ENCODE measurements at places on chromosomes 3 and 15.

DNA sequence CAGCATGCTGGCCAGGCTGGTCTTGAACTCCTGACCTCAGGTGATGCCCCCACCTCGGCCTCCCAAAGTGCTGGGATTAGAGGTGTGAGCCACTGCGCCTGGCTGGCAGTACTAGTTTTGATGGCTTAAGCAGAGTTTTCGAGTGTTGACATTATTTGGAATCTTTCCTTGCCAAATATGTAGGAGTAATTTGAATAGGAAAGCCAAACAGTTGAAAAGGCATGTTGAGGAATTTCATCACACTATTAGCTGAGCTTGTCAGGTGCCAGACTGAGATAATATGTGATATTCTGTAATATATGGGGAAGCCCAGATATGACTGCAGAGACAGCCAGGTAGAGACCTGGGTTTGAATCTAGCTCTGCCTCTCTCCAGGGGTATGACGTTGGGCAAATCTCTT is 109.3 kb downstream of the SV2B start:
- no peak for DNase-seq

DNA sequence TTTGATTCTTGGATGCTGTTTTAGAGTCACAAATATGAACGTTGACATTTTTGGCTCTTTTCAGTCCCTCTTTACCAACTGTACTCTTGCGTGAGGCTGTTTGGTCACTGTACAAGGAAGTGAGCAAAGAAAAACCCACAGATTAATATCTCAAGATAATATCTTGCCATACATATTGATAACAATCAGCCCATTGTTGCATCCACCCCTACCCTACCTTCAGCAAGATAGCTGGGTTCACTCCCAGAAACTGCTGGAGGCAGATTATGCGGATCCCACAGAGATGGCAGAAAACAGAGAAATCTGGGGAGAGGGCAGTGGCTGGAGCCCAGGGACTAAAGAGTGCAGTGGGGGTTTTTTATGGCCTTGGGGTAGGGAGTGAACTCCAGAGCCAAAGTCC is 29.9 kb upstream of the MFSD1 start:
- no peak for DNase-seq

GRCh38 chr15:51828621-51829375 is 655 bp upstream of the TMOD3 start:
- DNase-seq = peak; percentile 64

GRCh38 chr3:111218615-111219014 is 147.0 kb downstream of the NECTIN3 start:
- no peak for DNase-seq

DNA sequence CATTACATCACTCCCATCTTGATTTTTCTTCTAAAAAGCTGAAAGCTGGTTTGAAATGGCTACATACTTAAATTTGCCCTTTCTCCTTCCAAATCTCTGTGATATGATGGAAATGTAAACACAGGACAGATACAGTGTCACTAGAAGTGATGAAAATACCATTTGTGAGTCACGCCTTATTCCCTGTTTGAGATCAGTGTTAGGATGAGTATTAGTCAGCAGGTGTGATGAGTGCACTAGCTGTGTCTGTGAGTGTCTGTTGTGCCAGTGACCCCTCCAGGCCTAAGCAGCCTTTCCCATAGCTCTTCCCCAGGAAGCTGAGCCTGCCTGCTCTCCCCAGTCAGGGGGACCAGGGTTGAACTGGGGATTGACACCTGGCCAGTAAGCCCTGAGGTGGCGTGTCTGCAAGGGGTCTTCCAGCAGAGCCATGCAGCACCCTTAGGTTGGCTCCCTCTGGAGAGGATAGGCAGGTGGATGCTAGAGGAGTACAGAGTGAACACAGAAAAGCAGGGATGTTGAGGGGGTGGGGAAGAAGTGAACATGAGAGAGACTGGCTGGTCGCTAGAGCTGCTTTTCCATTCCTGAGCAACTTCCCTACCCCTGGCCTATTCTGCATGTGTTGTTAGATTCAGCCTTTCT is 92.0 kb downstream of the PDE8A start:
- no peak for DNase-seq

DNA sequence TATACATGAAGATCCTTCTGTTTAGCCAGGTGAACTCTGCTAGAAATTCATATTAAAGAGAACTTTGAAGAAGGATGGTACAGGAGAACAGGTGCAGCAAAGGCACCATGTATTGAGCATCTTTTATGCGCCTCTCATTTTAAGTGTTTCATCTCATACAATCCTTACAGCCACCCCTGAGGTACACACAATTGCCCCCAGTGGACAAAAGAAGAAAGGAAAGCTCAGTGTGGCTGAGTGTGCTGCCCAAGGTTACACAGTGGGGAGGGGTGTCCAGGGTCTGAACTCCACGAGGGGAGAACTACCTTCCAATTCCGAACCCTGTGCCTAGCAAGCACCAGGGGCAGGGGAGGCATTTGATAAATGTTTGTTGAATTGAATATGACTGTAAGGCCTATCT is 98.6 kb downstream of the MECOM start:
- no peak for DNase-seq

DNA sequence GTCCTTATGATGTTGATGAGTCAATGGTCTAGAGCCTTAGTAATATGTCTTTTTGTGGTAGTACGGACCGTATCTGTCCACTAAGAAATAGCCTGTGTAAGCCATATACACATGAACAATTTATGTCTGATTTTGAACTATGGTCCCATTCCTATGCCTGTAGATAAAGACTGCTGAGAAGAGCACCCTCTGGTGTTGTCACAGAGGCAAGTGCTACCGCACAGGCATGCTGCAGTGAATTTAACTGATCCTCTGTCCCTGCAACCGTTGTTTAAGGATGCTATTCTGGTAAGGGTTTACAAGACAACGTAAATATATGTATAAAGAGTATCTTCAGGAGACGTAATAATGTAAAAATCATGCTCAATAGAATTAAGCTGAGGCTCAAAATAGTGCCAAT is 170.7 kb downstream of the UBE3A start:
- no peak for DNase-seq

DNA sequence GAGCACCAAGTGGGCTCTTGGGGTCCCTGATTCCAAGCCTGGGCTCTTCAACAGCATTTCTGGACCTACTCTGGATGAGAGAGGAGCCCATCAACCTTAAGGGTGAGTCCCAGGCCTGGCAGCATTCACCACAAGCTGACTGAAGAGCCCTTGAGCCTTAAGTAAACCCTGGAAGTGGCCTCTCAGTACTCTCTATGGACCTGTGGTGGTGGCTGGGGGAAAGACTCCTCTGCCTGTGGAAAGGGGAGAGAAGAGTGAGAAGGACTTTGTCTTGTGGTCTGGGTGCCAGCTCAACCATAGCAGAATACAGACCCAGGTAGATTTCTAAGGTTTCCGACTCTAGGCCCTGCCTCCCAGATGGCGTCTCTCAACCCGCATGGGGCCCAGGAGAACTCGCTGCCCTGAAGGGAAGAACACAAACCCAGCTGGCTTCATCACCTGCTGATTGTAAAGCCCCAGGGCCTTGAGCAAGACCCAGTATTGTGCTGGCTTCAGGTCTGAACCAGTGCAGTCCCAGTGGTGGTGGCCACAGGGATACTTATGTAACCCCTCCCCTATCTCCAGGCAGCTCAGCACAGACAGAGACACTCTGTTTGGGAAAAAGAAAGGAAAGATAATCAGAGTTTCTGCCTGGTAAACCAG is 71.4 kb downstream of the TFDP2 start:
- DNase-seq = peak; percentile 63

- DNase-seq = no peak
These were observed 155.3 kb upstream of the SLCO3A1 start for GRCh38 chr15:91698241-91698640.

DNA sequence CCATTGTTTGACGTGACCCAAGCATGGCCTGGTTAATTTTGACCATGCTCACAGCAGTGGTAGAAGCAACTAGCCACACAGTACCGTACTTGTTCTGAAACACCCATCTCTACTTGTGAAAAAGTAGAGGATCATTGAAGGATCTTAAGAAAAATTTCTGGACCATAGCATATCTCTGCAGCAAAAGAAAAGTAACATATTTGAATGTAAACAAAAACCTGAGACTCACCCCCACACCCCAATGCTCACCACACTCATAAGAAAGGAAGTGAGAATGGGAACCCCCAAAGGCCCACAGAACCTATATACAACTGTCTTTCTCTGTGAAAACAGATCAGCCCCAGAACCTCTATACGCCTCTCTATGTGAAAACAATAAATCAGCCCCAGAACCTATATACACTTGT is 33.8 kb upstream of the TFRC start:
- no peak for DNase-seq

- no peak for DNase-seq
These were observed 226.6 kb upstream of the HES1 start for GRCh38 chr3:193909387-193909786.

GRCh38 chr15:33700695-33701303 is 267.5 kb upstream of the CHRM5 start:
- DNase-seq = peak; percentile 89

DNA sequence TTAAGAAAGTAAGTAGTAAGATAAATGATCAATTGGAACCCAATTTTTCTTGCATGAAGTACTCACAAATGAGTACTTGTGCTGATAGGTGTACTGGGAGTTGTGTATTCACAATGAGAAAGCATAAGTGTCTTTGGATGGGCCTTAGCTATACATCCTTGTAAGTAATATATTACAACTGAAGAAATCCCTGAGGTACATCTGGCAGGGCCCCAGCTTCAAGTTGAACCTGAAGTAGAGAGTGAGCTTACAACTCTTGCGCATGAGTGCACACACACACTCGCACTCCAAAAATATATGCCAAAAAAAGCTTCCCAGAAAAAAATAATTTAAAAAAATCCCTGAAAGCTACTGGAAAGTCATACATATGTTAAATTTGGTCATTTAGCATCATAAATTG is 222.5 kb downstream of the ROBO2 start:
- no peak for DNase-seq

GRCh38 chr3:183560607-183561006 is 5.1 kb upstream of the KLHL6 start:
- DNase-seq = no peak

DNA sequence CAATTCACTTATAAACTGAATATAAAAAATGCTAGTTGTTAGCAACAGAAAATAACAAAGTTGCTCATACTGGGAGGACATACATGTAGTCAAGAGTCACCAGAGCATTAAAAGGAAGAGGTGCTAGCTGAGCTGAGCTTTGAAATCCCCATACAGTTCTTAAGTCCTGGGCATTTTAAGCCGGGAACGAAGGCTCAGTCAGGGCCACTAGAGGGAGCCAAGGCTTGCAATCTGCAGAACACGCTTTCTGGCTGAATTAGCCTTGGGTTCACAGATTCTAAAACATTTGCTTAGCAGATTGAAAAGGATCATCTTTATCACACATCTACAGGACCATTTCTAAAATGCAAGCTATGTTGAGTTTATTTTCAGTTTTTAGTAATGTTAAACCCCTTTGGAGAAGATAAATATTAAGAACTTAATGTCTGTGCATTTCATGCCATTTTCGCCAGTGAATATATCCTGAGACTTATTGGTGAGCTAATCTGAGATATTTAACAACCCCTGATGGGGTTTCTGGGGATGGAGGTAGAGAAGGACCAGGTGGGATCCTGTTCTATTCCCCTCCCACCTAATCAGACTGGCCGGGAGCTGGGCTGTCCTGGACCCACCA is 26.3 kb upstream of the MNS1 start:
- peak; percentile 75 for DNase-seq

DNA sequence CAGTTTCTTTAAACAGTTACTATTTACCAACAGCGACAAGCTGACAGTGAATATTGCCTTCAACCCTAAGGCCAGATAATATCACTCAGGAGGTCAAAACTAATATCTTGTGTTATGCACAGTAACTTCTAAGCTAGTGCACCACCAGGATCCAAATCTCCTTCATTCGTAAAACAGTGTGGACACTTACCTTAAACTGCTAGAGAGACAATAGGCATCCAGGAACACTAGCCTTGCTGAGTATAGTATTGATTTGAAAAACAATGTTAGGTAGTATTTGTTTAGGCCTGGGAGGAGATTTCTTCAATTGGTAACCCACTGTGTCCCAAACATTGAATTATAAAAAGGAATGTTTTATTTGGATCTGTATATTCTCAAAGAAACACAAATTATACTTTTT is 707.9 kb upstream of the UBE2E2 start:
- DNase-seq = no peak

- peak; percentile 56 for DNase-seq
These were observed 116.9 kb downstream of the EPHA6 start for GRCh38 chr3:96931119-96931862.

DNA sequence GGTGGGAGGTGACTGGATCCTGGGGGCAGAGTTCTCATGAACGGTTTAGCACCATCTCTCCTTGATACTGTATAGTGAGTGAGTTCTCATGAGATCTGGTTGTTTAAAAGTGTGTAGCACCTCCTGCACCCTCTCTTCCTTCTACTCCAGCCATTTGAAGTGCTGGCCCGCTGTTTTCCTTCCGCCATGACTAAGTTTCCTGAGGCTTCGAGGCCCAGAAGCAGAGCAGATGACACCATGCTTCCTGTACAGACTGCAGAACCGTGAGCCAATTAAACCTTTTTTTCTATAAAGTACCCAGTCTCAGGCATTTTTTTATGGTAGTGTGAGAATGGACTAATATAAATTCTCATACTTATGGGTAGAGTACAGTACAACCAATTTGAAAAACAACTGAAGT is 123.6 kb upstream of the BHLHE40 start:
- no peak for DNase-seq

GRCh38 chr15:91409387-91409786 is 309.3 kb downstream of the SV2B start:
- DNase-seq = no peak

DNA sequence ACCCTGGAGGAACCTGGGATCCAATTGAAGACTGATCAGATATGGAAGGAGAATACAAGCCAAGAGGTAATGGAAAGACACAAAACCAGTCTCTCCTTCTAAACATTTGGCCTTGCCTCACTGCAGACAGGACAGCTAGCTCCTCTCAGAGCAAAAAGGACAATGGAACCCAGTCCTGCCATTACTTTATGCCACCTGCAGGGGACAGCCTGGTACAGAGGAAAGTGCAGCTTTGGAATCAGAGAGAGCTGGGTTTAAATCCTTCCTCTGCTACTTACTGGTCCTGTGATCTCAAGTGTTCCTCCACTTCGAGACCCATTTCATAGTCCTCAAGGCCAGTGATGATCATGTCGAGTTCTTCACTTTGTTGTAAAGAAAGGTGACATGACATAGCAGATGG is 159.4 kb upstream of the SMAD3 start:
- peak; percentile 38 for DNase-seq

GRCh38 chr3:142910280-142910679 is 21.4 kb upstream of the PCOLCE2 start:
- no peak for DNase-seq

DNA sequence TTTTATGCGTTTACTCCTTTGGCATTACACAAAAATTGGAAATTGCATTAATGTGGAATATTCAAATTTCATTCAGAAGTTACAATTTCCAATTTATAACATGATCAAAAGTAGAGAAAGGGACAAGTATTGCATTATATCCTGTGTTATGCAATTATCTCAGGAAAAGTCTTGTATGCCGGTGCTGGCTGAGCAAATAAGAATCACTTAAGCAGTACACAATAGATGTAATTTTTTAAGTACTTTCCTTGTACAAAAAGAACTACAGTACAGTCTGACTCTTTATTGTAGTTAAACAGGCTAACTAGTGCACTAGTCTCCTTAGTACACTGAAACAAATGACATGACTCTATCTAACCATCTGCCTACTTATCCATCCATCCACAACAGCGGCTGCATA is 493.2 kb upstream of the KCNMB2 start:
- DNase-seq = no peak

All from islet precursor cell (in vitro differentiated cells).